ENCODE measurements at places on chromosomes 2 and 18.

- DNase-seq = no peak
Observed at GRCh38 chr2:152588998-152589397, 128.3 kb downstream of the PRPF40A start.

DNA sequence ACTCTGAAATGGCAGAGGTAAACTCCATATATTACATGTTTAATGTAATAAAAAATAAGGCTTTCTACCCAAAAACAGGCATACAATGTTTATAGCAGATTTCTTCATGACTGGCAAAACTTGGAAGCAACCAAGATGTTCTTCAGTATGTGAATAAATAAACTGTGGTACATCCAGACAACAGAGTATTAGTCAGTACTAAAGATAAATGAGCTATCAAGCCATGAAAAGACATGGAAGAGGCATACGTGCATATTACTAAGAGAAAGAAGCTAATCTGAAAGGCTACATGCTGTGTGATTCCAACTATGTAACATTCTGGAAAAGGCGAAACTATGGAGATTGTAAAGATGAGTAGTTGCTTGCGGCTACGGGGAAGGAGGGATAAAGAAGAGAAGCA lies 97.4 kb downstream of the OSR1 start:
- no peak for DNase-seq

DNA sequence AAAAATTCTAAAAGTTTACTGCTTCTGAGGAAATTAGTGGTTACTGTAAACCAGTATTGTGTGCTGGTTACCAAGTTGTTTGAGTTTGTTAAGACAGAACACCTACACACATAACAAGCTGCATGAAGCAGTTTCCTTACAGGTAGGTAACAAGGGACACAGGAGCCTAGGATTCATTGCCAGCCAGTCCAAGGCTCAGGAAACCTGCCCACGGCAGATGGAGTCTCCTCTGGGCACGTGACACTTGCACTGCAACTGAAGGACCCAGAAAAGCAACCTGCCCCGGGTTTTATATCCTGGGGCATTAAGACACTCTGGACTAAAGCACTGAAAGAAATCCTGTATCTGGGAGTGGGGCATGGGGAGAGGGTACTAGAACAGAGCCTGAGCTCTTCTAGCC lies 639.3 kb downstream of the ADCYAP1 start:
- DNase-seq = no peak

GRCh38 chr2:66587216-66587615 lies 152.3 kb downstream of the MEIS1 start:
- DNase-seq = no peak

- DNase-seq = no peak
Observed at GRCh38 chr2:20972110-20972509, 71.8 kb downstream of the APOB start.

DNA sequence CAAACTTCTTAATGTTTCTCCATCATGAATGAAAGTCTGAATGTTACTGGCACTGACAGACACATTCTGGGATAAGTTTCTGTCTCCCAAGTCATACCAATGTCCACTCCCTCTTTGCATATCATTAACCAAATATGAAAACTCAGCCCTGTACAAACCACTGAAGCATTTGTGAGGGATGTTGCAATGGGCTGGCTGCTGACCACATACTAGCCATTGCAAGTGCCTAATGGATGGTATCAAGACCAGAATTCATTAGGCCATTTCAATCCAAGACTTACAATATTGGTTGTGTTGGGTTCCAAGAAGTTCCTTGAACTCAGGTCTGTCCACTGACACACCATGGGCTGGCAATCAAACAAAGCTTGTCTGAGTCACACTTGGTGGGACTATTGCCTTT lies 73.8 kb downstream of the CBLN2 start:
- no peak for DNase-seq

GRCh38 chr2:235642446-235643098 lies 148.7 kb downstream of the AGAP1 start:
- DNase-seq = no peak
